T-cell (primary cell): ENCODE measurements at places on chromosomes 13 and 19.
A peak's percentile ranks its signal among the peaks of the same experiment; 100 is the strongest.

DNA sequence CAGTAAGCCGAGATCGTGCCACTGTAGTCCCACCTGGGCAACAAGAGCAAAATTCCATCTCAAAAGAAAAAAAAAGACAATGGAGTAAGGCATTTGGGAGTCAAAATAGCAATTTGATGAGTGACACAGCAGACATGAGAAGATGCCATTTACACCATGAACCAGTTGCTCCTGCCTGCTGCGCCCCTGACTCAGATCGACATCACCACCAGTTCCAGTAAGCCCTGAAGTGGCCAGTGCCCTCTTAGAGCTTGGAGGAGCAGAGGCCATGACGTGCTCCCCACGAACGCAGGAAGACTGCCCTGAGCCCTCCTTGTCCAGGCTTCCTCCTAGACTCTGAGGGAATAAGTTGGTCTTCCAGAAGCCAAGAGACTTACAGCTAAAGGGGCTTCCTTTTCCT is 339.2 kb downstream of the MYO16 start:
- no peak for DNase-seq

DNA sequence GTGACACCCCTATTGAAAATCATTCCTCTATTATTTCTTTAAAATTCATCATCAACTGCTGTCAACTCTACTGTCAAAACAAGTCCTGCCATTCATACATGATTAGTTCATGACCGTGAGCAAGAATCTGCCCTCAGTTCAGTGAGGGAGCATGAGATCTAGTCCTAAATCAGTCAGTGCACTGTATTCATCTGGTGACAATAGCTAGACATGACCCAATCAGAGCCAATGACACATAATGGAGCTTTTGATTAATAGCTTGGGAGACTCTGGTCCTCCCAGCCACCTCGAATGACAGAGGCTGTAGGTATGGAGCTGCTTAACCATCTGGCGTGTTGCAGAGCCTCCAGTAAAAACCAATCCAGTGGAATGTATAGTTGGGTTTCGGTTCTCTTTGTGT is 46.9 kb upstream of the ARGLU1 start:
- DNase-seq, result no peak

DNA sequence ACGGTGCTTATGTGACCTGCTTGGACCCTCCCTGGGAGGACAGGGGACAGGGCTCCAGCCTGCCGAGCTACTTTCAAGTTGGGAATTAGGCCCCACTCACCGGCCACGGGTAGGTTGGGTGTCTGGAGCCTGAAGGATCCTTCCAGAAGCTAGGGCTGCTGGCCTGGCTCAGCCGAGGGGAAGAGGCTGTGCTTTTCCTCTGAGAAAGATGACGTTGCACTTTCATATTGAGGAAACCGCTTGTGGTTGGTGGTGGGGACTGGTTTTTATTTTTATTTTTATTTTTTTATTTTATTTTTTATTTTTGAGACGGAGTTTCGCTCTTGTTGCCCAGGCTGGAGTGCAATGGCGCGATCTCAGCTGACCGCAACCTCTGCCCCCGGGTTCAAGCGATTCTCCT is at the start of gene TMEM150B:
TSS of gene TMEM150B (minus strand) at position 170 of the 400 bp plus-strand sequence. CDS start 4,305 bp downstream, outside the sequence.
- DNase-seq, result no peak

DNA sequence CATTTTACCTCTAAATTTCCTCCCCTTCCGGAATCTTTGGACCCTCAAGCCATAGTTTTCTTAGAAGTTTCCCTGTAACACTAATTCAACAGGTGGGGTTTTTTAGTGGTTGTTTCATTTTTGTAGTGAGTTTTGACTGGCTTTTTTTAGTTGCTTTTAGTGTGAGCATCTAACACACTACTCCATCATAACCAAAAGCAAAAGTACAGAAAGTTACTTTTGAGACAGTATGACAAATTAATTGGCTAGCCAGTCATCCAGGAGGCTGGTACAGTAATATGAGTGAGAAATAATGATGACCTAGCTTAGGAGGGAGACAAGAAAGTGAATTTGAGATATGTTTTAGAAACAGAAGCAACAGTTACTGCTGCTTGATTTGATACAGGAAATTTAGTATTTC is 71.5 kb downstream of the DNAJC15 start:
- no peak for DNase-seq

GRCh38 chr13:91323349-91323748 is 24.1 kb upstream of the MIR17HG start:
- no peak for DNase-seq

- no peak for DNase-seq
Measured at GRCh38 chr19:51119101-51119500, 5.6 kb upstream of the SIGLEC9 start.

DNA sequence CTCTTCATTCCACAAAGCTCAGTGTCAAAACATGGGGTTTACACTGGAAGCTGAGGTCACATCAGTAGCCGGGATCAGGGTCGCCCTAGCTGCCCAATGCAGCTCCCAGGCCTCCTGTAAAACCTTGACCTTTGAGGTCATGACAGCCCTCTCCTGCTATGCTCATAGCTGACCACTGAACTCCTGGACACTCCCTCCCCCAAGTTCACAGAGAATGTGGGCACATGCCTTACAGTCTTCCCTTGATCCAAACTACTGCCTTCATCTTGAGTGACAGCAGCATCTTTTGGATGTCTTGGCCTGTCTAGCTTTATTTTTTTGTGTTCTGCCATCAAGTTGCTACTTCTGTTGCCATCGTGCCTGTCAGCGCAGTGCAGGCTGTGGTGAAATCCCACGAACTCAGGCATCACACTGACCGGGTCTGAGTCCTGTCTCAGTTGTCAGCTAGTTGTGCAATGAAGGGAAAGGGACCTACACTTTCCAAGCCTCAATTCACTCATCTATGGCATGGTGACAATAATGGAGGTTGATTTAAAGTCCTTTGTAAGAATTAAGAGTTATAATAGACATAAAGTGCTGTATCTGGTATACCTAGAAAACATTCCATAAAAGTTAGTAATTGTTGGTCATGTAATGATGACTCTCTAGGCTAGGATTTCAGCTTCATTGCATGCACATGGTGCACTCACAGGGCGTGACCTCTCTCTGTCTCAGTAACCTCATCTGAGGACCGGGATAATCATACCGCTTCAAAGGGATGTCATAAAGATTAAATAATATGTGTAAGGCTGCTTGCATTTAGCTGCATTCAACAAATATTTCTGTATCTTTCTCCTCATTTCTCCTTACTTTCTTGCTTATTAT is 16.4 kb upstream of the ALOX5AP start:
- no peak for DNase-seq

DNA sequence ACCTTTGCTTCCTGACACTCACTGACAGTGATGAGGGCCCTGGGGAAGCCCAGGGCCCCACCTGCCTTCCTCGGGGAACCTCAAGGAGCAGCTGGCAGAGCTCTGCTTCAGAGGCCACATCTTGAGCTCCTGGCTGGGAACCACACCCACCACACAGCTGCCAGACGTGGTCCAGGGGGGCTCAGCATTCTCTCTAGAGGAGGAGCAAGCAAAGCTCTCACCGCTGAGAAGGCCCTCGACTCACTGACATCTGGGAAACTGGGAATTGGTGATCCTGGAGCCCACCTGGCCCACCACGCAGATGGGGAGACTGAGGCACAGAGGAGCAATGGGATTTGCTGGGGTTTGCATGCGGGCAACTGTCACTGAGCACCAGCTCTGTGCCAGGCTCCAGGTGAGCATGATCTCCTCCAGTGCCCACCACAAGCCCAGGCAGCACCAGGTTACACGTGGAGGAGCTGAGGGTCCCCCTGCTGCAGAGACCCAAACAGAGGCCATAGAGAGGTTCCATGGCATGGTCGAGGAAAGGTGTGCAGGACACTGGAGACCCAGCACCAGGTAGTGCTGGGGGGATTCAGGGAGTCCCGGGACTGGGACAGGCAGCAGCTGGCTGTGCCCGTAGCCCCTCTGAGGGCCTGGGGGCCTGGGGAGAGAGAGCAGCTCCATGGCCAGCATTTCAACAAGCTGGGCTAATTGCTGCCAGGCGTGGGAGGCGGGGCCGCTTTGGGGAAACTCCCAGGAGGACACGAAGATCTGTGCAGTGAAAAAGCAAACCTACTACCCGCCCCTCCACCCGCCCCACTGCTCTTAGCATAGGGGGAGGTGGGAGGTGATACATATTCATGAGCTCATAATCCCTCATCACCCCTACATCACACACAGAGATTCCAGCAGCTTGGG is 33.4 kb downstream of the PEPD start:
- DNase-seq, result no peak

- no peak for DNase-seq
Measured at GRCh38 chr19:3931041-3931440, 1.8 kb upstream of the NMRK2 start.

GRCh38 chr13:102697929-102698648 is 3.2 kb upstream of the METTL21C start:
- no peak for DNase-seq

- no peak for DNase-seq
Measured at GRCh38 chr13:36051082-36051481, 80.1 kb downstream of the DCLK1 start.

- peak; percentile 30 for DNase-seq
Measured at GRCh38 chr13:98450539-98451111, 126.3 kb downstream of the STK24 start.

DNA sequence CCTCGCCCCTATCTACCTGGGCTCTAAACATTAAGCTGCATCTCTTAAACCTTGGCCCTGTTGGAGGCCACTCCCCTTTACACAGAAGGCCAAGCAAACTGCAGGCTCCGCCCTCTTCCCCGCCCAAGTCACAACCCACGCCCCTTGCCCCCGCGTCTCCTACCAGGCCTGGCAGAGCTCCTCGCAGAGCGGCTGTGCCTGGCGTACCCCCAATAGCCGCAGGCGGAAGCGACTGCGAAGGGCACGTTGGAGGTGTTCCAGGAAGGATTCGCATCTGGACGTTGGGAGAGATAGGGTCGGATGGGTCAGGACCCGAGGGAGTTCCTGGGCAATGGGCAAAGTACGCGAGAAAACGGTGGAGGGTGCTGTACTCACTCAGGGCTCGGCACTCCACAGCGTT is 5.9 kb downstream of the RTBDN start:
- DNase-seq, result no peak

DNA sequence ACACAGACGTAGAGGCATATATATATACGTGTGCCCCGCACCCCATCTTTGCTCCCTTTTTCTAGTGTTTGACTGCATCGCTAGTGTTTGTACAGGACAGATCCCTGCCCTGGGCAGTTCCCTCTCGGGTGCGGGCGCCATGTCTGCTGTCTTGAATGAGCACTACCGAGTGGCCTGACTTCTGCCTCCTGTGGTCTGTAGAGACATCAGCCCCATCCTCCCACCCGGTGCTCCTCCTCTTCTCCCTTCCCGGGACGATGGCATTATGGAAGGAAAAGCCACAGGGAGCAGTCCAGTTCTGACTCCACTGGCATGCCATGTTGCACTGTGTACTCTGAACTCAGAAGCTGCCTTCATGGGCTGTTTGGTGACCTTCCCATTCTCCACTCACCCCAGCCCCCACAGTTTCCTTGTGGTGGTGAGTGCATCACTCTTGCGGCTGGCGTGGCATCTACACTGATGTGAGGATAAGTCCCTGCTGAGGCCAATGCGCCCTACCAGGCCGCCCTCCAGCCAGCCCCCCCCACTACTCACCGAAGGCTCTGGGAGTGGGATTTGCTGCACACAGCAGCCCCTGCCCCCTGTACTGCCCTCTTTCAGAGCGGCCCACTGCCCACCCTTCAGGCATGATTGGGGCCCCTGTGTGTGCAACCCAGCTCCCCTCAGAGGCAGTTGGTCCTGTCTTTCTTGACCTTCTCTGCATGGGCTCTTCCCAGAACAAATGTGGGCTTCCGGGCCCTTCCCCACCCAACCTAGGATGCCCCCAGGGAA is 25.2 kb downstream of the TDRD12 start:
- DNase-seq, result no peak

DNA sequence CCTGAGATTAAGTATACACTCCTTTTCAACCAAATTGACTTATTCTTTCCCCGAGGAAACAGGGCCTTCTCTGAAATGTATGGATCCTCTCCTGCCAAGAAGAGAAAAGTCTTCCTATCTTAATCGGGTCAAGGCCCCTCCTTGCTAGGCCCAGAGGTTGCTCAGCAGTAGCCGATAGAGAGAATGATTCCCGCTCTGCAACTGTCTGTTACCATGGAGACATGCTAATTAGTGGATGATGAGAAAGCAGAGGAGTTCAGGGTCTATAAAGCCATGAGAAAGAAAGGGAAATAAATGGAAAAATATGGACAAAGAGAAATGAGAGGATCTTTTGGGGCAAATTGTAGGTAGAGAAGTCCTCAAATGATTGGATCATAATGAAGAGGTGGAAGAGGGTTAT is 103.5 kb downstream of the POU4F1 start:
- DNase-seq, result no peak

- DNase-seq, result no peak
Measured at GRCh38 chr19:9885077-9885552, 50.0 kb downstream of the PIN1 start.

DNA sequence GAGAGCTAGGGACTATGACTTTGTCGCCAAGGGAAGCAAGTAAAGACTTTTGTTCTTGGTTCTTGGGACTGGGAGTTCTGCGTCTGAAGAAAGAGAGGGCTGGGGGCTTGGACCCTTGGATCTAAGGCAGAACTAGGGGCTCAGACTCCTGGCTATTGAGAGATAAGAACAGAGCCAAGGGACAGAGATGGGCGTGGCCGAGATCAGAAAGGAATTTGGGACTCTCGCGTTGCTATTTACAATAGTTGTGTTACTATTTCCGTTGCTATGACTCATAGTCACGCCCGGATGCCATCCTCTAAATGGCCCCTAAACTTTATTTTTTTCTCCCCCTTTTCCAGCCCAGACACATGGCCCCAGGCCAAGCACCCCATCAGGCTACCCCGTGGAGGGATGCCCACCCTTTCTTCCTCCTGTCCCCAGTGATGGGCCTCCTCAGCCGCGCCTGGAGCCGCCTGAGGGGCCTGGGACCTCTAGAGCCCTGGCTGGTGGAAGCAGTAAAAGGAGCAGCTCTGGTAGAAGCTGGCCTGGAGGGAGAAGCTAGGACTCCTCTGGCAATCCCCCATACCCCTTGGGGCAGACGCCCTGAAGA is 759 bp downstream of the PPP1R15A start:
- DNase-seq, result peak; percentile 79

DNA sequence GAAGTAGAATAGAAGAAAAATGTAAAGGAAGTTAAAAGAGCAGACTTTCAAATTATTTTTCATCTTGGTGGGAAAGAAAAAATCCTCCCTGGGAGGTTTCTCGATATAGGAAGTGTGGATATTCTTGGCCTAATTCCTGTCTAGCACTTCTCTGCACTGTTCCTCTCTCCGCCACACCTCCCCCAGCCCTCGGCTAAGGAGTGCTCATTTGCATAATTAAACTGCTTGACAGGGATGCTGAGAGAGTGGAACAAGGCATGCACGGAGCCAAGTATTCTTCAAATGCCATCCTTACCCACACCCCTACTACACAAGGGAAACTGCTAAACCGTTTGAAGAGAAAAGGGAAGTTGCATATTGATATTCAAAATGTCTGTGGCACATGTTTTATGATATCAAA is 511.0 kb upstream of the HTR2A start:
- DNase-seq, result no peak

- no peak for DNase-seq
Measured at GRCh38 chr19:14565765-14566711, 5.8 kb downstream of the NDUFB7 start.

- DNase-seq, result no peak
Measured at GRCh38 chr13:110246530-110246929, 60.4 kb downstream of the COL4A1 start.

GRCh38 chr19:46959894-46960556 is 59.6 kb upstream of the NPAS1 start:
- no peak for DNase-seq
